ENCODE measurements at places on chromosomes 1 and 21.

GRCh38 chr1:173353350-173353749 is 123.8 kb upstream of the PRDX6 start:
- DNase-seq: no peak

DNA sequence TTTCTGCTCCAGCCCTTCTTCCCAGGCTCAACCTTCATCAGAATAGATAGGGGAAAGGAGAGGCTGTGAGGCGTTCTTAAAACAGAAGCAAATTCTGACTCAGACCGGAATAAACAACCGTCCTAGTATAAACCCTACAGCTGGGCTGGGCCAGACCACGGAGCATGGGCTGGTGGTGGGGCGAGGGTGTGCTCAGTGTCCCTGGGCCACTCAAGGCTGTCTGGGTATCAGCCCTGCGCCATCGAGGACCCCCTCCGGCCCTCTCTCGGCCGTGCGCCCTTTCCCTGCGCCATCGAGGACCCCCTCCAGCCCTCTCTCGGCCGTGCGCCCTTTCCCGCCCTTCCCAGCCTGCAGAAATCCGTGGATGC is 36.0 kb downstream of the CAPN2 start:
- no peak for DNase-seq

- no peak for DNase-seq
Measured at GRCh38 chr1:39288735-39289465, 84.4 kb downstream of the MACF1 start.

DNA sequence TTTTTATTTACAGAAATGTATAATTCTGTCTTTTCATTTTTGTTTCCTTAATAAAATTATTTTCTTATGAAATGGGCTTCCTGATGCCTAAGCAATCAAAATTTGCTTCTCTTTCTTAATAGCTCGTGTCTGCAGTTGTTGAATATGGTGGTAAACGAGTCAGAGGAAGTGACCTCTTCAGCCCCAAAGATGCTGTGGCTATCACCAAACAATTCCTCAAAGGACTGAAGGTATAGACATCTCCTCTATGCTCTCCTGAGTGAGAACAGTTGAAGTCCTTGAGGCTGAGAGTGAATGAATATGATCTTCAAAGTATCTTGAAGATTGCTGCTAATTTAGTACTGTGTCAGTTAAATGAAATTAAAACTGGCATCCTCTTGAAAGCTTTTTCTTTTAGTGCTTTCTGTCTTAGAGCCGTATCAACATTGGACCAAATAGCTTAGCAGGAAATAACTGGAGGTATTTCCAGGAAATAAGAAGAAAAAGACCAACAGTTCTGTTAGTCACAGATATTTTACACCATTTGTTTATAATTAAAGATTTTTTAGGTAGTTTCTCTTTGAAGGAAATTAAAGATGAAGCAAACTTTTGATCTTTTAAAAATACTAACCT is 24.7 kb downstream of the VPS45 start:
- DNase-seq: no peak

DNA sequence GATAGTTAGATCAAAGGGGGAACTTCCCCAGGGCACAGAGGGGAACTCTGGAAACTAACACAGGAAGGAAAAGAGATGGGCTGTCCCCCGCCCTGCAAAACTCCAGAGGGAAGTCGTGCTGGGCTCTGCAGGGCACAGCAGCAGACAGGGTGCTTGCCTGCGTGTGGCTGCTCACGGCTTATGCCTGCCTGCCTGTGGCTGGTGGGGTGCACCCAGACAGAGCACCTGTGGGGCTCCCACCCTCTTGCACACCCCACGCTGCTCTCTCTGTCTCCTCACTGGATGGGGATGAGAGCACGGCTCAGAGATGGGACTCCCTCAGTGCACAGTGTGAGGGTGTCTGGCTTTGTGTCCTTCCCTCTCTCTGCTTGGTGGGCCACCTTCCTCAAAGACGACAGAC is 13.5 kb upstream of the ETV3L start:
- DNase-seq: no peak

DNA sequence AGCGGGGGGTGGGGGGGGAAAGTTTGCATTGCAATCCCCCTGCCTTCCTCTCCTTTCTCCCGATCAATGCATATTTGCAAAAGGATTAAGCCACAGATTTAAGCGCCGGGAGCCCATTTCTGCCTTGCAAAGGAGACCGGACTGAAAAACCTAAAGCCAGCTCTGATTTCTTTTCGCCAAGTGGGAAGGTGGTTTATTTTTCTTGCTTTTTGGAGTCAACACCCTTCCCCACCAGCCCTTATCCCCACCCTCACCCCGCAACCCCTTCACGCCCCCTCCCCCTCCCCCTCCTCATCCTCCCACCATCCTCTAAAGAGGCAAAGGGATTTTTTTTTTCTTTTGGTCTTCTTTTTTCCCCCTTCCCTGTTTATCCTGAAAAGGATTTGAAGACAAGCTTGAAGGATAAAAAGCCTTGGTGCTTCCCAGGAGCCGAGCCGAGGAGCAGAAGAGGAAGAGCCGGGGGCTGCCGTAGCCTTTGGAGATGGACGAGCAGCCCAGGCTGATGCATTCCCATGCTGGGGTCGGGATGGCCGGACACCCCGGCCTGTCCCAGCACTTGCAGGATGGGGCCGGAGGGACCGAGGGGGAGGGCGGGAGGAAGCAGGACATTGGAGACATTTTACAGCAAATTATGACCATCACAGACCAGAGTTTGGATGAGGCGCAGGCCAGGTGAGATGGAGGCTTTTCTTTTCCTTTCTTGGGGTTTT is 513 bp downstream of the PBX1 start:
- DNase-seq: no peak

GRCh38 chr1:78143673-78144072 is 97.9 kb downstream of the GIPC2 start:
- DNase-seq: no peak

DNA sequence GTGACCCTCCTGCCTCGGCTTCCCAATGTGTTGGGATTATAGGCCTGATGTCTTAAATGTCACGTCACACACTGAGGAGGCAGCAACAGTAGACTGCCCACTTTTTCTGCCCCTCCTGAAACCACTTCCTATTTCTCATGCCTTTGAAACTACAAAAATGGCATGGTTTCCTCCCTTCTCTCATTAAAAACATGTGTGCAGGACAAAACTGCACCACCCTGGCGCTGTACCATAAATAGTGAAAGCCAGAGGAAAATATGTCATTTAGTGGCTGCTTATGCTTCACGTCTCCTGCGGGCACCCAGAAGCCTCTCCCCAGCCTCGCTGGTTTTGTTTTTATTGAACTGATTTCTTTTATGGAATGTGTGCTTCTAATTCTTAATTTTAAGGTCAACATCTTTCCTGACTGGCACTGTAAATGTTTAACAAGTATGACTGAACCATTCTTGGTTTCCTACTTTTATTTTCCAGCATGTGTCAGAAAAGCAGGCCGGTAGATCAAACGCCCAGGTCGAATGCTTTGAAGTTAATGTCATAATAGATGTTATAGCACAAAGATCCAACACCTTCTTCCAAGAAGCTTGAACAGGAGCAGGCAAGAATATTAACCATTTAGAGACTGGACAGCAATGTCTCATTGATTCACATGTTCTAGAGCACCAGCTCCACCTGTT is 59.6 kb upstream of the C1orf87 start:
- no peak for DNase-seq

DNA sequence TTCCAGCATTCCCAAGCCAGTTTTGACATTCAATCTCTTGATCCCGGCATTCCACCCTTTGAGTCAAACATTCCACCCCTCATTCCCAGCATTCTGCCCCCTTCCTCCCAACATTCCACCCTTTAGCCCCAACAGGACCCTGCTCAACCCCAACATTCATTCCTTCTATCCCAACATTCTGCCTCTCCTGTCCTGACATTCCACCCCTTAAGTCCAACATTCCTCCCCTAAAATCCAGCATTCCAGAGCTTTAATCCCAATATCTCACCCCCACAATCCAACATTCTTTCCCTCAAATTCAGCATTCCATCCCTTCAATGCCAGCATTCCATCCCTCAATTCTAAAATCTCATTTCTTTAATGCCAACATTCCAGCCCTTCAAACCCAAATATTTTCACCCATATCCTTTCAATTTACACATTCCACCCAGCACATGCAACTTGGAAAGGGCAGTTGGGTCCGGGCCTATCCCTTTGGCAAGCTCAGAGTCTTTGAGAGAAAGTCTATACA is 22.9 kb downstream of the DDX20 start:
- DNase-seq: no peak

DNA sequence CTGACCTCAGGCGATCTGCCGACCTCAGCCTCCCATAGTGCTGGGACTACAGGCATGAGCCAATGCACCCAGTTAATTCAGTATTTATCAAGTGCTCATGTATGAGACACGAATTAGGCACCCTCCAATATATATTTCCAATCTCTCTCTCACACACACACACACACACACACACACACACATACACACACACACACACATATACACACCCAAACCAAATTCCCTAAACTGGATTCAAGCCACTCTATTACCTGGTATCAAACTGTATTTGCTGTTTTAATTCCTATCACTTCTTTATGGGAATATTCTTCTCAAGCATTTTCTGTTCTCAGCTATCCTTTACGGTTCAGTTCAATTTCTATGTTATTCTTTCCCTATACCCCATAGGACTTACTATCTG is 8.5 kb downstream of the ZNF644 start:
- DNase-seq: no peak

- DNase-seq: no peak
Measured at GRCh38 chr1:156664046-156664766, 13.0 kb downstream of the NES start.

GRCh38 chr1:196577386-196577785 is 30.9 kb downstream of the KCNT2 start:
- no peak for DNase-seq

GRCh38 chr1:227190321-227190720 is 128.0 kb downstream of the CDC42BPA start:
- DNase-seq: no peak

- no peak for DNase-seq
Measured at GRCh38 chr1:69191335-69191734, 376.4 kb upstream of the LRRC7 start.

GRCh38 chr1:170661646-170662411 is 2.1 kb upstream of the PRRX1 start:
- no peak for DNase-seq

DNA sequence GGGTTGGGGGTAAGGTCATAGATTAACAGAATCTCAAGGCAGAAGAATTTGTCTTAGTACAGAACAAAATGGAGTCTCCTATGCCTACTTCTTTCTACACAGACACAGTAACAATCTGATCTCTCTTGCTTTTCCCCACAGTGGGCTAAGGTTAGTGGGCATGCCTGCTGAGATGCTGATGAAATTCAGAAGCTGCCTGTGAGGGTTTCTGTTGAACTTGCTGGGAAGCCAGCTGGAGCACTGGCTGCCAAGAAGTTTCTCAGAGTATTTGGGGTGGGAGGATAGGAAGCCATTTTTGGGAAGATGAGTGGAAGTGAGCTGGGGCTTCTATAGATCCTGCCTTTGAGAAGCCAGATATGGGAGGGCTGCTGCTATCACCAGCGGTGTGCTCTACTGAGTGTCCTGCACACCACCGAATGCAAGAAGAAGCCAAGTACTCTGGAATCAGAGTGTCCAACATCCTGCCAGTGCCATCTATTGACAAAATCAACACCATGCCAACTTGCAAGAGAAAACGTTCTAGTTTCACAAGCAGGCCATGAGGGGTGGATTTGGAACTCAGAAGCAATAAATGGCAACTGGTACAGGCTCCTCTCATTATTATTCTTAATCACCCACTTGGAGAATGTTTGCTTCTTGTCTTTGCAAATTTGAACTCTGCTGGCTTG is 102.7 kb downstream of the PTPRU start:
- no peak for DNase-seq

GRCh38 chr1:87208931-87209330 is 119.7 kb upstream of the LMO4 start:
- DNase-seq: no peak

GRCh38 chr1:8435569-8436071 is 117.7 kb downstream of the SLC45A1 start:
- DNase-seq: no peak

DNA sequence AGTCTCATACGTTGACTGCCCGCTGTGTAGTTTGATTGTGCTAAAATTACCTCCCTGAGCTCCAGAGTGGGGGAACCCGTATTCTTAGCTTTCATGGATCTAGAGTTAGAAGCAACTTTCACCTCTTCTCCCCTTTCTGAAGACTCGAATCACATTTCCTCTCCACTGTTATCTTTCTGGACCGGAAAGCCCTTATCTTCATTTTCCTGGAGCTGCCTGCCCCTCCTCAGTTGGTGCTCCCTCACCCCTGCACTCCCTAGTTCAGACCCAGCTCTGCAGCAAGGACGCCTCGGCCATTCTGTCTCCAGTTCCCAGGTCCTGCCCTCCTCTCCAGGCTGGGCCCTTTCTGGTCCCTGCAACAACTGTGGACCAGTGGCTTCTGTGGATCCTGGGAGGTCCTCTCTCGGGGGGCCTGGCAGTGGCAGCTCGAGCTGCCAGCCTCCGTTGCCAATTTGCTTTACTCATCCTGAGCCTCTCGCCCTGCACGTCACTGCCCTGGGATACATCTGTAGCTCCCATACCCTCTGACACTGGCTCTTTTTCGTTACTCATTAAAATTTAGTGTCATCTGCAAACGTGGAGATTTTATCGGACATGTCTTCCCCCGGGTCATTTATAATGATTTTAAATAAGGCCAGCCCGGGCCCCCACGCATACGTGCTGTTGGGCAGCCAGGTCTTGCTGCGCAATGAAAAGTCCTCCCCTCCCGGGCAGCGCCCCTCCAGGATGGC is 141.5 kb upstream of the VAMP3 start:
- DNase-seq: peak; percentile 6

- peak; percentile 98 for DNase-seq
Measured at GRCh38 chr1:151945725-151946722, 36.7 kb upstream of the THEM4 start.

DNA sequence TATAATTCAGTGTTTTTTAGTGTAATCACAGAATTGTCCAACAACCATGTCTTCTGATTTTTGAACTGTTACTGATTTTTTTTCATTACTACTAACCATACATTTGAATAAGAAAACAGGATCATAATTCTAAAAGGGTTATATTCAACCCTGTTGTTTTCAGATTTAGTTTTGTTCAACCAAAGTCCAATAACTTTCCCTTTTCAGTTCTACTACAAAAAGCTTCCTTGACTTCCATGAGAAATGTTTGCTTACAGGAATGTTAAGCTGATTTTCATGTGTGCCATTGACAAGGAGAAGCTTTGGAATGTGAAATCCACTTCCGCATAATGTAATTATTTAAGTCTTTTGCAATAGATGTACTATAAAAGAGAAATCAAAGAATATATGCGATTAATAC is 72.0 kb upstream of the ZNF326 start:
- no peak for DNase-seq

DNA sequence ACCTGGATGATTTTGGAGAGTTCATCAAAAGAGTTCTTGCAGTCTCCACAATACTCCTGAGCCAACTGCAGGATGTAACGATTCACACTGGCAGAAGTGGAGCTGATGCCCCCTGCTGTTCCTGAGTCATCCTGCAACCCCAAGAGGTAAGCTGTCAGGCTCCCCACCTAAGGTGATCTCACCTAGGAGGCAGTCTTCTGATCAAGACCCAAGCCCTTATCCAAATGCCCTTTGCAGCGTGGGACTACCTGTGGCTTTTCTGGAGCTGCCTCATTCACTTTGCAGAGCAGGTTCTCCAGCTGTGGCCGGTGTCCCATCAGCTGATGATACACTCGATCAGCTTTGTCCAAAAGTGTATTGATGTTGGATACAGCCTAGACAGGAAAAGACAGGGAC is 96.4 kb downstream of the UBR4 start:
- DNase-seq: peak; percentile 64

- no peak for DNase-seq
Measured at GRCh38 chr1:15002325-15002724, 151.2 kb upstream of the TMEM51 start.

GRCh38 chr1:53715478-53715877 is 23.5 kb downstream of the GLIS1 start:
- peak; percentile 6 for DNase-seq

All from hematopoietic multipotent progenitor cell treated with erythropoietin and hydrocortisone succinate and interleukin-3 and kit ligand, for 8 days (in vitro differentiated cells).